ENCODE measurements at places on chromosomes 6 and 20.

DNA sequence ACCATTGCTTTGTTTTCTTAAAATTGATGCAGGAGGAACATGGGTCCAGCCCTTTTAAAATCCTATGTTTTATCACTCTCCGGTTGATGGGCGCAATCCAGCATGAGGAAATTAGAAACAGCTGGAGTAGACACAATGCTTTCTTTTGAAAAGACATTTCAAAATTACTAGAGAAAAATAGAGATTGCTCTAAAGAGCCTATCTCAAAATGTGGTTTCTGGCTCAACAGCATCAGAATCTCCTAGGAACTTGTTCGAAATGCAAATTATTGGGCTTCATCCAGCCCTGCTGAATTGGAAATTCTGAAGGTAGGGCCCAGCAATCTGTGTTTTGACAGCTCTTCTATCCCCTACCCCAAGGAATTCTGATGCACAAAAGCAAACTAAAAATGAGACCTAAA is 190.8 kb upstream of the BMP2 start:
- no peak for DNase-seq

DNA sequence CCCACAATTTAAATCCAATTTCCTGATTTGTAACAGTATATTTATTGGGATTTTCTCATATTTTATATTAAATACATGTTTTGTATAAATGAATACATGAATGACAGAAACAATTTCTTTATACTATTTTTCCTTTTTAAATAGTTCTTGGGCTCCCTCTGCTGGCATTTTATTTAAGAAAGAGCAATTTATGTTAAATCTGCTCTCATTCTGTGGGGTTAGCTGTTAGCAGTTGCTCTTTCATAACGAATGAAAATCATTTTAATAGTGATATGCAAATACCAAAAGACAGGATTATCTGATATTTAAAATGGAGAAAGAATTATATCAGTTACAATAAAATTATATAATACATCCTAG is 118.3 kb downstream of the RALGAPA2 start:
- DNase-seq = no peak

DNA sequence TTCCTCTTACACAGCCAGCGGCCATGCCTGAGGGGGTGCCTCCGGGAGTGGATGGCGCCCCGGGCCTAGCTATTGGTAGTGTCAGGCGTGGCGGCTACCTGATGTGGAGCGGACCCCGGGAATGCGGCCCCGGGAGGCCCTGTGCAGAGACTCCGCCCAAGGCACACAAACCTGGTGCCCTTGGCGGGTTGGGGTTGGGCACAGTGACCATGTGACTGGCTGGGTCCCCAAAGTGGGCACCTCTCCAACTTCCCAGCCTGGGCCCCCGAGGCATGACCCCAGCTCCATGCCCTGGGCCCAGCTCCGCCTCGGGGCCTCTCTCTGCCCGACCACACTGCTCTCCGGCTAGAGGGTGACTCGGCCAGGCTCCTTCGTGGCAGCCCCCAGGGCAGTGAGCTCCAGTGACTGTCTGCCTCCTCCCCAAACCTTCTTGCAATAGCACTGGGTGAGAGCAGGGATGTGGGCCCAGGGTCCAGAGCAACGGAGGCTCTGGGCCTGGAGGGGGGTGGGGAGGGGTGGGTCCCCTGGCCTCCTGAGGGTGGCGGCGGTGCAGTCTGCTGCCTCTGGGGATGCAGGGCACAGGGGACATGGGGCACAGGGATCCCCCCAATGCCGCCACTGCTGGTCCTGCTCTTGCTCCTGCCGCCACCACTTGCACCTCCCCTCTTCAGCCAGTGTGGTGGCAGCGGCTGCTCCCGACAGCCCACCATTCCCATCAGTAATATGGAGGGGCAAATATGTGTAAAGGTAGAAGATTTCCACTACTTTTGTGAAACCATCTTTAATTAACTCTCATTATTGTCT is 942.9 kb upstream of the EPHA7 start:
- no peak for DNase-seq

DNA sequence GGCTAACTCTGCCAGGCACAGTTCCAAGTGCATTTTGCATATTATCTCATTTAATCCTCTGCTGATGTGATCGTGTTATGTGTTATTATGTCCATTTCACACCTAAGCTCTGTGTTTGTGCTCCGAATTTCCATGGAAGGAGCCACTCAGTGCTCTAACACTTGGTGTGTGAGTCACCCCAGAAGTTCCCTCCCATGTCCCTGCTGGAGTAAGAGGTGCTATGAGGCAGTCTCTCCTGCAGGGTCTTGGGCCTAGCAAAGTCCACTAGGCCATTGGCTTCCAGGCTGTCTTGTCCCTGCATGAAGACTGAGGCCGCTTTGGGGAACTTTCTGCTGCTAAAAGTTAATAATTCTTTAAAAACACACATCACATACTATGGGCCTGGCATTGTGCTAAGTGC is 405.9 kb upstream of the SULF2 start:
- no peak for DNase-seq

DNA sequence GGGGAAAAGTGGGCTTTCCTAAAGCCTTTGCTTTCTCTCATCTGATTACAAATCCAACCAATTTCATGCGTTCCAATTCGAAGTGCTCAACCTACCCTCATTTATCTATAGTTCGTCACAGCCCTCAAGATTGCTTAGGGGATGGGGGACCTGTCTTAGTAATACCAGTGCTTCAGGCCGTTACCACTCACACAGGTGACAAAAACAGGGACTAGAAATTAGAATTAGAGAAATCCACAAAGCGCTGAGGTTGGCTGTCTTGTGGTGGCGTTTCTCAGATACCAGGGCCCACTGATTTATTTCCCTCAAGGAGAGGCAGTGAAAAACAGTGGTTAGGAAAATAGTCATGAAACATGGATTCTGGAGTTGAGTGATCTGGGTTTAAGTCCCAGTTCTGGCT is 121.6 kb upstream of the SPACA1 start:
- DNase-seq = no peak

DNA sequence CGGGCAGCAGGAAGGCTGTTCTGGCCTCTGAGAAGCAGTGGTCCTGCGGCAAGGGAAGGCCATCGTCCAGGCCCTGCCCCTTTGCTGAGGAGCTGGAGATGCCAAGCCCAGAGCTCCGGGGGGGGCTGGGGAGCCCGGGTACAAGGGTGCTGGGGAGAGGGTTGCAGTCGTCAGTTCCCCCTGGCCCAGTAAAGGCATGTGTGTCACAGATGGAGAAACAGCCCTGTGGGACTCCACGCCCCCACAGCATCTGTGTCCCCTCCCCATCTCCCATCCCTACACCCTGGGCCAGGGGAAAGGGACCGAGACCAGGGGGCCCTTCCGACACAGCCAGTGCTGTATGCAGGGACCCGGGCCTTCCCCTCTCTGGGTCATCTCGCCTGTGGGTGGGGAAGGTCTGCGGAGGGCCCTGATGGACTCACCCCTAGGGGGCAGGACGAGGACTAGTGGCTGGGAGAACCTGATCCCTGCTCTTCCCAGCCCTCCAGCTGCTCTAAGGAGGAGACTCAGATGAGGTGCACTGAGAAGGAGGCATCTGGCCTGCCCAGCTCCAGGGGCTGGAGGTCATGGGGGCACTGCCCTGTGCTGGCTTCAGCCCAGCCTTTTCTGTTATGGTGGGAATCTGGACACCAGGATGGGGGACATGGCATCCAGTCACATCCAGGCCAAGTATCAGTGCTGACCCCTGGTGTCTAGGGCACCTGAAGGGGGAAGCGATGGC is 609 bp downstream of the MYL9 start:
- peak; percentile 30 for DNase-seq

DNA sequence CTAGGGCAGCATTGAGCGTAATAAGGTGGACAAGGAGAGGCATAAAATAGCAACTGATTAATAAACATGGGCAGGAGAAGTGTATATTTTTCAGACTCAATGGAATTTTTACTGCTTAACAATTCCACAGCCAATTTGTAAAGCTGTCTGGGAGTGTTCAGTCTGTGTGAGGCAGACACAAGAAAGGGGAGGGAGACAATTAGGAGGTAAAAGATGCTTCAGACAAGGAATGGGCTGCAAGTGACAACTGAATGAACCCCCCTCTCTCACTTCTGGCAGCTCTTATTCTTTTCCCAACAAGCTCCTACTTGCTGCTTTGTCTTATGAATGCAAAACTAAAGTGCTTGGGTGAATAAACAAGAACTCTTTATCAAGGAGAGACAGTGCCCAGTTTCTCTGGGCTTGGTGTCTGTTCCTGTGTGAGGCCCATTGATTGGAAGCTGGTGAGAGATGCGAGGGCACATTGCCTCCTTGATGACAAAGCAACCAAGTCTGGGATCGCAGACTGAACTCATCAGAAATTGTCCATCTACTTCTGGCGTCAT is 575.3 kb downstream of the RNF144B start:
- no peak for DNase-seq

- DNase-seq = no peak
Observed at GRCh38 chr6:7267466-7268091, 45.4 kb downstream of the SSR1 start.

- no peak for DNase-seq
Observed at GRCh38 chr20:61252601-61253263, 671 bp downstream of the CDH4 start.

DNA sequence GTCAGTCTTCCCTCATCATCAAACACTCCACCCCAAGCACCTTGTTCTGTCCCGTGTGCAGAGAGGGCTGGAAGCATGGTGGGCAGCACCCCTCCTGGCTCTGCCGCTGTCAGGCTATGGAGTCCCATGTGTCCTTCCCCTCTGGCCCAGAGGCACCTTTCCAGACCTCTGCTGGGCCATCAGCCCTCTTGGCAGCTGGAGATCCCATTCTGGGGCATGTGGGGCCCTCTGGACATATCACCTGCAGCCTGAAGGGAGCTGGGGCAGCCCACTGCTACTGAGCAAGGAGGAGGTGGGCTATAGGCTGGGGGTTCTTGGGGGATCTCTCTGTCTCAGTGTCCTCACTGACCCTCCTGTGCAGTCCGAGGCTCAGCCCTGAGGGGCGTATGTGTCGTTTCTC is 42.2 kb downstream of the SUN5 start:
- no peak for DNase-seq

GRCh38 chr6:23696992-23697391 is 429.0 kb upstream of the NRSN1 start:
- DNase-seq = no peak

- peak; percentile 61 for DNase-seq
Observed at GRCh38 chr20:60210779-60211617, 252.8 kb downstream of the CDH26 start.

DNA sequence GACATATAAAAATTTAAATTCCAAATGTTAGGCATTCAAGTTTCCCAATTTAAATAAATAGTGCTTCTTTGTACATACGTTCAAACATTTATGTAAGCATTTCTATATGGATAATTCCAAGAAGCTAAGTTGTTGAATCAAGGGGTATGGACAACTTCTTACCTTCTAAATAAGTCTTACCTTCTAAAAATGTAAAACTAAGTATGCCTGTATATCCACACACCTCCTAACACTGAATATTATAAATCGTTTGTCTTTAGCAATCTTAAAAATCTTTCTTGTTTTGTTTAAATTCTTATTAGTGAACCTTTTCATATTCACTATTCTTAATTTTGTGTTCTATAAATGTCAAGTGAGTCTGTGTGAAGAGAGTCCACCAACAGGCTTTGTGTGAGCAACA is 2.5 kb upstream of the ZSCAN16 start:
- no peak for DNase-seq

GRCh38 chr6:75278474-75279077 is 6.0 kb downstream of the TMEM30A start:
- DNase-seq = no peak

- DNase-seq = no peak
Observed at GRCh38 chr6:37320646-37321045, 33.1 kb upstream of the RNF8 start.

GRCh38 chr20:39717936-39718335 is 755.8 kb downstream of the DHX35 start:
- DNase-seq = no peak

DNA sequence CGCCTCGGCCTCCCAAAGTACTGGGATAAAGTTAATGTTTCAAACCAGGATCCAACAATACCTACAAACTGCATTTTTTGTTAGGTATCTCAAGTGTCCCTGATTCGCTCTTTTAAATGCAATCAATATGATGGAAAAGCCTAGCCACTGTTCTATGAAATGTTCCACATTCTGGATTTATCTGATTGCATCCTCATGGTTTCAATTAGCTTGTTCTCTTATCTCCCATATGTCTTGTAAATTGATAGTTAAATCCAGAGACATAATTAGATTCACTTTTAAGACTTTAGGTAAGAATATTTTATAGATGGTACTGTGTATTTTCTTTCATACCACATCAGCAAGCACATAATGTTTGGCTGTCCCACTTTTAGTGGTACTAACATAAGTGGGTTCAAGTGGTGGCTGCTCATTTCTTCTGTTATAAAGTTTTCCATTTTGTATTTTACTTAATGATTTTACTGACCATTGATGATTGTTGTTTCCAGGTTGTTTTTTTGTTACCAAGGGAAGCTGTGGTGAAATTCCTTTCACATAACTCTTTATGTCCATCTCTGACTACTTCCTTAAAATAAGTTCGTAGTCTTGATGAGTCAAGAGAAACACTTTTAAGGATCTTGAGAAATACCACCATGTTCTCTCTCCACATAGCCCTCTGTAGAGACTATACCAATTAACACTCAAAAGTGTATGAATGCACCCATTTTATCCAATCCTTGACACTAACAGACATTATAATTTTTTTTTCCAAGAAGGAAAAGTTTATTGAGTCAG is 40.5 kb downstream of the RNGTT start:
- no peak for DNase-seq

DNA sequence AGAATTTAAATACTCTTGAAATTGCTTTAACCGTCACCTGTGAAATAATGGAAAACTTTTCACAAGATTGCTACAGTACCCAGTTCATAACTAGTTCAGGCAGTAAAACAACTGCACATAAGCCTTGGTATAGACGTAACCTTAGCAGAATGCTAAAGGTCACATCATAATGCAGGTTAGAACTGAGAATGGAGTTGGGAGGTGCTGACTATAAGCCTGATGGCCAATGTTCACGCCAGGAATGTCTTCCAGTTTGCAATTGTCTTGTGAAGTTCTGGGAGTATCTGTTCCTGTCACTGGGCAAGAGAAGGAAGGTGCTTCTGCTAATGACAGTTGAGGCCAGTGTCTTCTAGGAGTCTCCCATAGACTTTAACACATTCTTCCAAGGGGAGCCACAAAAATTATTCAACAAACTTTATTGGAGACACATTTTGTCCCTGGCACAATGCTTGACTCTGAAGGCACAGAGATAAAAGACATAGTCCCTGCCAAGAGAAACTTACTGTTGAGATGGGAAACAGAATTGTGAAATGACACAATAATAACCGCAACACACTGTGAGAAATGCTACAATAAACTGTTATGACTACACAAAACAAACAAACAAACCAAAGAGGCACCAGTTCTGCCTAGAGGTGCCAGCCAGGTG is 24.6 kb upstream of the CEP162 start:
- no peak for DNase-seq

DNA sequence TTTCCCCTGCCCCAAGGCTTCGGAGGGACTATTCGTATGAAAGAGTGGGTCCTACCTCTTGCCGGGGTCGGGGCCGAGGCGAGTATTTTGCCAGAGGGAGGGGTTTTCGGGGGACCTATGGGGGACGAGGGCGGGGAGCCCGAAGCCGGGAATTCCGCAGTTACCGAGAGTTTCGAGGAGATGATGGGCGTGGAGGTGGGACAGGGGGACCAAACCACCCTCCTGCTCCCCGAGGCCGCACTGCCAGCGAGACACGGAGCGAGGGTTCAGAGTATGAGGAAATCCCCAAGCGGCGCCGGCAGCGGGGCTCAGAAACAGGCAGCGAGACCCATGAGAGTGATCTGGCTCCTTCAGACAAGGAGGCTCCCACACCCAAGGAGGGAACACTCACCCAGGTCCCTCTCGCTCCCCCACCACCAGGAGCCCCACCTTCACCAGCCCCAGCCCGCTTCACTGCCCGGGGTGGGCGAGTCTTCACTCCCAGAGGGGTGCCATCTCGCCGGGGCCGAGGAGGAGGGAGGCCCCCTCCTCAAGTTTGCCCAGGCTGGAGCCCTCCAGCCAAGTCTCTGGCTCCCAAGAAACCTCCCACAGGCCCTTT is 11.3 kb downstream of the PRRC2A start:
- no peak for DNase-seq
